Foreskin melanocyte (primary cell): ENCODE measurements at places on chromosomes 3 and 15.

DNA sequence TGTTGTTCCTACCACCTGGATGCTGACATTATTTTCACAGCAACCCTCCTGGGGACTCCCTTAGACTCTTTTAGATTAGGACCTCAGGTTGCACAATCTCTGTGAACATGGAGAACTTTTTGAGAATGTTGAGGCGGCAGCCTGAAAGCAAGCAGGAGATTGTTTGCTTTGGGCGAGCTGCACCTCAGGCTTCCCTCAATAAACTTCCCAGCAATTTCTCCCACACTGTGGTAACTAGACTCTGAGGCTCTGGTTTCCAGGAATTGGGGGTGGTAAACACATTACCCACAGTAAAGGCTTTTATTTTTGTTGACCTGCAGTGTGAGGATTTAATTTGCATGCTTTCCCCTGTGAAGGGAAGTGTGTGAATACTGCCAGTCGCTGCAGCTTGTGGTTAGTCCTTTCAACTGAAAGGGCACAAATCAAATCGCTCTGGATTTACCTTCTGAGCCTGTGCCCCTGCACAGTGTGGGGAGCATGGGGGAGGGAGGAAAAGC, 35.2 kb upstream of the SIAH2 start:
- DNase-seq, result no peak

- DNase-seq, result no peak
Observed at GRCh38 chr15:23686466-23687142, 501 bp downstream of the NDN start.

GRCh38 chr3:47128137-47128536, 35.8 kb downstream of the SETD2 start:
- no peak for DNase-seq

DNA sequence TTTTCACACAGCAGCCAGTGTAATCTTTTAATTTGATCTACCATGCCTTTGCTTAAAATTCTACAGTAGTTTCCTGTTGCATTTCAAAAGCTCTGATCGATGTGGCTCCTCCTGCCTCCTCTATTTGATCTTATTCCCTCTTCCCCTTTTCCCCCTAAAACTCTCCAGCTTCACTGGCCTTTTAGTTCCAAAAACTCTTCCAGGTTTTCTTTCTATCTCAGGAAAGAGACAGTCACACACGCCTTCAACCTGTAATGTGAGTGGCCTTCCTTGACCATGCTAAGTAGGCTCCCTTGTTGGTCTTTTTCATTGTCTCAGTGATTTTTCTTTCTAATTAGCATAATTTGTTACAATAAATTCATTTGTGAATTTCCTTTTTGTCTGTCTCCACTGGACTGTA, 985 bp downstream of the TEX9 start:
- DNase-seq, result no peak

- DNase-seq, result peak; percentile 66
Observed at GRCh38 chr3:134477002-134477401, 8.8 kb downstream of the ANAPC13 start.
